ENCODE measurements at places on chromosomes 11 and 22.

DNA sequence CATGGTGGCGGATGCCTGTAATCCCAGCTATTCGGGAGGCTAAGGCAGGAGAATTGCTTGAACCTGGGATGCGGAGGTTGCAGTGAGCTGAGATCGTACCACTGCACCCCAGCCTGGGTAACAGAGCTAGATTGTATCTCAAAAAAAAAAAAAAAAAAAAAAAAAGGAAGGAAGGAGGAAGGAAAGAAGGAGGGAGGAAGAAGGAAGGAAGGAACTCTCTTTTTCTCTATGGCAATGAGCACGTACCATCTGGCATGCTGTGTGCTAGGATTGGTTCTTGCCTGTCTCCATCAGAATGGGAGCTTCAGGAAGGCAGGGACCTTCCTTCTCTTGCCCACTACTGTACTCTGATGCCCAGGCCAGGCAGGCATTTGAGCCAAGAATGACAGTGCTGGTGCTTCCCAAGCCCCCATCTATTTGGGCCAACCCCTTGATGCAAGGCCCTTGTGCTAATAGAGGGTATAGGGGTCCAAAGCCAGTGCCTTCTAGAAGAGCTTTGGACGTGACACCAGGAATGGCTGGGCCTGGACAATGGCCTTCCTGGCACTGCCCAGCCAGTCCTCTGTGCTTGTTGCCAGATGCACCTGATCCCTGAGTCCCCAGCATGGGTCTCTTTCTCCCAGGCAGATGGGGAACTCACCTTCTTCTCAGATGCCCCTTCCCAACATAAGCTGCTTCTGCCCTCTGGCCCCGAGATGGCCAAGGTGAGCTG is 10.6 kb upstream of the DGCR8 start:
- DNase-seq: no peak

DNA sequence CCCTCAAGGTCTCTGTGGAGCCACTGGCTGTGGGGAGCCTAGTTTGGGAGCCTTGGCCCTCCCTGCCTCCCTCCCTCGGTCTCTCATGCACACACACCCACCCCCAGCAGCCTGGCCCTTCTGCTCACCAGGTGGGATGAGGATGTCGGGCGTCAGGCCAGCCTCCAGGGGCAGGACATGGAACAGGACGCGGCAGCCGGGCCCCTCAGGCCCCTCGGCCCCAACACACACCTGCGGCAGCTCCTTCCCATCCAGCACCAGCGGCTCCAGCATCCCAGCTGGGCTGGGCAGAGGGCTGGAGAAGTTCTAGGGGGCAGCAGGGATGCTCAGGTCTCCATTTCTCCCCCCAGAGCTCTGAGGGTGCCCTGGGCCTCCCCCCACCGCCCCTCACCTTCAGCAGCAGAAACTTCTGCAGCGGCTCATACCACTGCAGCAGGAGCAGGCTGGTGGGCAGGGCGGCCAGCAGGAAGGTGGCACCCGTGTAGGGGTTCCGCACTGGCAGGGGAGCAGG is 11.2 kb downstream of the MAP4K2 start:
- DNase-seq: no peak

DNA sequence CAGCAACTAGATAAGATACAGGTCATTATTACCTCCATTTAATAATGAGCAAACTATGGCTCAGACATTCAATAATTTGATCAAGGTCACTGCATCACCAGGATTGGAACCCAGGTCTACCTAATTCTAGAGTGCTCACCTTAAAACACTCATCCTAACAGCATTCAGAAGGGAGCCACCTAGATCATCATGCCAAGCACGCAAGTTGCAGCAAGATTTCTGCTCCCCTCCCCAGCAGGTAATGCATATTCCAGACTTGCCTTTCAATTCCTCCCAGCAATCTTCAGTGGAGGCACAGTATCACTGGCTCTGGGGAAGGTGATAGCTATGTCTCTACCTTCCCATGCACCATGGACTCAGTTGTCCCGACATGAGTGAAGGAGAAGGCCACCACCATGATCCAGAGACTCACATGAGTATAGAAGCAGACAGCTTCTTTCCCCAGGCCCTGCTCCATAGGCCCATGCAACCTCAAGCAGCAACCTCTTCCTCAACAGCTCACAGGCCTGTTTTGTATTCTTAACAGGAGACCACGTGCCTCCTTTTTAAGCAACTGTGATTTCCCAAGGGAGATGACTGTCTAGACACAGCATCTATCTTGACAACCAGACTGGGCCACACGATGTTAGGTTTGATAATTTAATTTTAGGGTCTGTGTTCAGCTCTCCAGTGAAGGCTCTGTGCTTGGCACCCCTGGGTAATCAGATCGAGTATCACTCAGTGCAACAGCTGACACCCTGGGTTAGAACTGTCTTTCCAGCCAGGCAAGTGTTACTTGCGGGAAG is 36.4 kb downstream of the RAB30 start:
- DNase-seq: no peak

- DNase-seq: no peak
Observed at GRCh38 chr22:39169797-39170466, 17.5 kb upstream of the CBX7 start.

DNA sequence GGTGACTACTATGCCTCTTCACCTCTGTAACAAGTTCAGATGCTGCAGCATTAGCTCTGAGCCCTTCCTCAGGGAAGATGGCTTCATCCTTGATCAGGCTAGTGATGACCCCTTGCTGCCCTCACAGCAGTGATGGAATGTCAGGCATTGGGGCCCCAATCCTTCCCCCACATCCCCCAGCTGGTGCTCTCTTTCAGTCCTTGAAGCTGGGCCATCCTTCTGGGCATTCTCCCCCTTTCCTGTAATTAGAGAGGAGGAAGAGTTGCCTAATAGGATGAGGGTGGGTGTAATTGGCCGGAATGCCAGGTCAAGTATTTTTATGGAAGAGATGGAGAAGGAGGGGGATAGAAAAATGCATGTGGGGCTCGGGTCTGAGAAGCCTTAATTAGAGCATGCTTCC is 62.6 kb downstream of the TRAF6 start:
- DNase-seq: no peak

- DNase-seq: no peak
Observed at GRCh38 chr22:31504282-31504681, 7.9 kb downstream of the SFI1 start.

- DNase-seq: no peak
Observed at GRCh38 chr11:120024046-120024445, 113.9 kb downstream of the TRIM29 start.

- DNase-seq: no peak
Observed at GRCh38 chr11:44463751-44464150, 101.7 kb upstream of the CD82 start.

DNA sequence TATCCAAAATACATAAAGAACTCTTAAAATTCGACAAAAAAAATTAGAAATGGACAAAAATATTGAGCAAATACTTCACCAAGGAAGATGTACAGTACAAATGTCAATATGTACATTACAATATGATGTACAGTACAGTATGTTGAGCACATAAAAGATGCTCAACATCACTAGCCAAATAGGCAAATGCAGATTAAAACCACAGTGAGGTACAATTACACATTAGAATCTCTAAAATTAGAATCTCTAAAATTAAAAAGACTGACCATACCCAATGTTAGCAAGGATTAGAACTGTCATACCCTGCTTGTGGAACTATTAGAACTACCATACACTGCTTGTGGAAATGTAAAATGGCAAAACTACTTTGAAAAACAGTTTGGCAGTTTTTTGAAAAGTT is 78.7 kb upstream of the TSPAN18 start:
- DNase-seq: no peak

DNA sequence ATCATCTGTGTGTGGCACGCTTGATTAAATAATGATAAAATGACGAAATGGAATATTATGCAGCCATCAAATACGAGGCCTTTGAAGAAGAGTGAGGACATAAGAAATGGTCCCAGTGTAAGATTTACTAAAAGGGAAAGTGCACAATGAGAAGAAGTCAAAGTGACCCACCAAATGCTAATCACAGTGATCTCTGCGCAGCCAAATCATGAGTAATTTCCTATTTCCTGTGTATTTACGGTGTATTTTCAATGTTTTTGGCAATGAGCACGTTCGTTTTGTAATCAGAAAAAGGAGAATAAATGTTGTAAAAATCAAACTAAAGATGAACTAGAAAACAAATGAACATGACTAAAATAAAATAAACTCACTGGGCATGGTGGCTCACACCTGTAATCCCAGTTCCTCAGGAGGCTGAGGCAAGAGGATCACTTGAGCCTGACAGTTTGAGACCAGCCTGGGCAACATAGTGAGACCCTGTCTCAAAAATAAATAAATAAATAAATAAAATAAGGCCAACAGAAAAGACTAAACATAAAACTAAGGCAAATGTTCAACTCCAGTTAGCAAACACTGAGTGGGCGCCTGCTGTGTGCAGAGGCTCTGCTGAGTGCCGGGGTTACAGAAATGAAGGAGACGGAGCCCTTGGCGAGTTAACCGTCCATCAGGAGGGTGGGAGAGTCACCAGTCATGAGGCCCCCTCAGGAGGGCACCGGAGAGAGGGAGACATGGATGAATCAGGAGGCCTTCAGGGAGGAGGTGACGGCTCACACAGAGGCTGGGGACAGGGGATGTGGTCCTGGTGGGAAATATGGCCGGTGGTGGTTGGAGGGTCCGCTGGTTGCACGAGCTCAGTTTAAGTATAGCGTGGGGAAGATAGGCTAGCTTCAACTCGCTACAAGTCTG is 26.0 kb upstream of the CBX7 start:
- no peak for DNase-seq

GRCh38 chr11:64745189-64745520 is 1.2 kb upstream of the RASGRP2 start:
- DNase-seq: peak; percentile 61

DNA sequence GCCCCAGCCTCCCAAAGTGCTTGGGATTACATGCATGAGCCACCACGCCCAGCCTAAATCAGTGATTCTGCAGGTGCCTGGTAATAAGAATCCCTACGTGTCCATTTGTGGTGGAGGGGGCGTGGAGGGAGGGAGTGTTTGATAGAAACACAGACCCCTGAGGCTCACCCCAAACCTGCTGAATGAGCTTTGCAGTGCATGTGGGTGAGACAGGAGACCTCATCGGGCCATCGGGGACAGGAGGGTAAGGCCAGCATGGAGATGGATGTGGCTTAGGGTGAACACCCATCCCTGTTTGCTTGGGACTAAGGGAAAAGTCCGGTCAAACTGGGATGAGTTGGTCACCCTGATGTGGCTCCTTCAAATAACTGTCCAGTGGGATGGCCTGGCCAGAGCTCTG is 71.3 kb upstream of the ALX4 start:
- no peak for DNase-seq

DNA sequence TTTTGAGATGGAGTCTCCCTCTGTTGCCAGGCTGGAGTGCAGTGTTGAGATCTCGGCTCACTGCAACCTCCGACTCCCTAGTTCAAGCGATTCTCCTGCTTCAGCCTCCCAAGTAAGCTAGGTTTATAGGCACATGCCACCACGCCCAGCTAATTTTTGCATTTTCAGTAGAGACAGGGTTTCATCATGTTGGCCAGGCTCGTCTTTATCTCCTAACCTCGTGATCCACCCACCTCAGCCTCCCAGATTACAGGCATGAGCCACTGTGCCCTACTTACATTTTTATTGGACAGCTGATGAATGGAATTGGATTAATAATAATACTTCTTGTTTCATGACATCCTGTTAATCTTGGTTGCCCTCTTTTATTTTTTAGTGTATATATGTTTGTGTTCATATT is 3.0 kb upstream of the MRGPRD start:
- DNase-seq: no peak

All from stimulated activated CD4-positive, alpha-beta T cell treated with anti-CD3 and anti-CD28 coated beads, Interleukin-2, amount 100 ng/mL, for 24 hours (primary cell).